ENCODE measurements at places on chromosomes 4 and X. TPM values are rescaled to one million over a fixed set of nuclear protein-coding genes. Genes with fewer than 3 reads are reported as not detected.
A peak's percentile ranks its signal among the peaks of the same experiment; 100 is the strongest.

DNA sequence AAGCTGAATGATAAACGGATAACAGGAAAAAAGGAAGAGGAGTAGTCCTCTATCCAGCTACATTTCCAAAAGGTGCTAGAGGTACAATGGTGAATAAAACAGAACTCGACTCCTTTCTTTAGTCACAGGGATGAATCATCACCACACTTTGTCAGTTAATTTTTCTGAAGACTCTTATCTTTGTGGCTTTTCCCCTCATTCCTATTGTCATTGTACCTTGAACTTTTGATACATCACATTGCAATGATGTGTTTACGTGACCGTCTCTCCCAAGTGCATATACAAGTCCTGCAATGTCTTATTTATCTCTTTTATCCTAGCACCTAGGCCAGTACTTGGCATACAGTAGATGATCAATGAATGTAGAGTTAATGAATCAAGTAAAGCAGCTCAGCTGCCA, 134.7 kb downstream of the LHFPL1 start:
- no peak for DNase-seq
- no peaks in the 10 kb centered on the region for H3K27me3 ChIP-seq
- H3K36me3 ChIP-seq = no peaks in the 10 kb centered on the region
- no peak overlapping the region for H3K4me3 ChIP-seq
- no peaks in the 10 kb centered on the region for H3K4me1 ChIP-seq
- H3K27ac ChIP-seq = no peak overlapping the region

DNA sequence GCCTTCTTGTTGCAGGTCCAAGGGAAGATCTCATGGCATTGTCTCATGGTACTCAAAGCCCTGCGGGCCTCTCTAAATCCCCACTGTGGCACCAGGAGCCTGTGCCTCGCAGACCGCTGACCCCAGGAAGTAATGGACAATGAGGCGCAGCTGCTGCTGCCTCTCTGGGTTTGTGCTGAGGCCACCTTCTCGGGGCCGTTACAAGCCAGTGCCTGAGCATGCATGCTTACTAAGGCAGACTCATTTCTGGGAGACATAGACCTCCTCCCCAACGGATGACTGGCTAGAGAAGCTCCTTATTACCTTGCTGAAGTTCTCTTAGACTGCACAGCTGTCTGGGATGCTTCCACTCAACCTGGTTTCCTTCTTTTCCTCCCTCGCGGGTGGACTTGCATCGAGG, 1.3 kb downstream of the BDH2 start:
- no peak overlapping the region for H3K27ac ChIP-seq
- no peaks in the 10 kb centered on the region for H3K27me3 ChIP-seq
- H3K4me3 ChIP-seq = no peak overlapping the region
- DNase-seq = no peak
- H3K4me1 ChIP-seq = peaks cover 9% of the 10 kb centered on the region

- no peak overlapping the region for H3K4me3 ChIP-seq
- DNase-seq = no peak
- no peak overlapping the region for H3K27ac ChIP-seq
- no peaks in the 10 kb centered on the region for H3K27me3 ChIP-seq
- no peaks in the 10 kb centered on the region for H3K4me1 ChIP-seq
Measured at GRCh38 chr4:15352524-15352923, 75.3 kb upstream of the C1QTNF7 start.

- peak; percentile 74 for DNase-seq
- H3K27ac ChIP-seq = peak within 1 kb of the TSS; percentile 24
- H3K4me1 ChIP-seq = peaks cover 6% of the 10 kb centered on the region
Measured at GRCh38 chr4:164977243-164978164, at the start of gene TRIM61. Gene TRIM61 (minus strand): TSS chr4:164977657. CDS start chr4:164970002, 7,655 bp downstream.

DNA sequence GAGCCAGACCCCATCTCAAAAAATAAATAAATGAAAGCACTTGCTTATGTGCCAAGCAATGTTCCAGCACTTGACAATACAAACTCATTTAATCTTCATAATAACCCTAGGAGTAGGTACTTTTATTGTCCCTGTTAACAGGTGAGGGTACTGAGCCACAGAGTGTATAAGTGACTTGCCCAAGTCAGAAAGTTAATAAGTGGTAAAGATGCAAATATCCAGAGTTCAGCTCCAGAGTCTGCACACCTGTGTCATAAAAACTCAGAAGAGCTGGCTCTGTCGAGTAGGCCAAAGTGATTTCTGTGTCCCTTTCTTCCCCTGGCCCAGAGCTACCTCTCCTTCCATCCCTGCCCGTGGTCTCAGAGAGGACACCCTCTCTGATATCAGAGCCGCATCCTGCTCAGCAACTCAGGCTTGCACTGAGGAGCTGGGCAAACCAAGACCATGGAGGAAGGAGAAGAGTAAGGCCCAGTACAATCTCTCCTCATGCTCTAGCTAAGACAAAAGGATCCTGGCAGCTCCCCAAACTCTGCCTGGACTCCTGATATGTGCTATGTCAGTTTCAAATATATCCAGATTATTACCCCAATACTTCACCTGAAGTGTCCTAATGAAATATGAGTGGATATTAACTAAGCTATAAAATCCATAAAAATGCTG, 136.3 kb downstream of the HS6ST2 start:
- H3K27ac ChIP-seq = no peak overlapping the region
- no peaks in the 10 kb centered on the region for H3K27me3 ChIP-seq
- DNase-seq = no peak

- no peaks in the 10 kb centered on the region for H3K27me3 ChIP-seq
- H3K27ac ChIP-seq = no peak overlapping the region
- H3K4me1 ChIP-seq = no peaks in the 10 kb centered on the region
- DNase-seq = no peak
Measured at GRCh38 chrX:25432396-25432795, 416.6 kb upstream of the ARX start.

DNA sequence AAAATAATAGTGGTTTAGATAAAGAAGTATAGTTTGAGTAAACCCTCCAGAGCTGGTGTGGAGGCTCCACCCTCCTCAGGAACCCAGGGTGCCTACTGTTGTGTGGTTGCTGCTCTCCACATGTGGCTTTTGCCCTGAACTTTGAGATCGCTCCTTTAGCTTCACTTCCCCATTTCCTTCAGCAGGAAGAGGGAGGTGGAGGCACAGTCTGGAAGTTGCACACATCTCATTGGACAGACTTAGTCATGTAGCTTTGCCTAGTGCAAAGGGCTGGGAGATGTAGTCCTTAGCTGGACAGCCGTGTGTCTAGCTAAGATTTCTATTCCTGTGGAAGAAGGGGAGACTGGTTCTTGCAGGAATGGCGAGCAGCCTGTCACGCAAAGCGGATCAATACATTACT, 37.9 kb downstream of the RGS12 start:
- no peak overlapping the region for H3K4me3 ChIP-seq
- DNase-seq = no peak
- H3K4me1 ChIP-seq = no peaks in the 10 kb centered on the region
- no peak overlapping the region for H3K27ac ChIP-seq
- H3K27me3 ChIP-seq = no peaks in the 10 kb centered on the region

DNA sequence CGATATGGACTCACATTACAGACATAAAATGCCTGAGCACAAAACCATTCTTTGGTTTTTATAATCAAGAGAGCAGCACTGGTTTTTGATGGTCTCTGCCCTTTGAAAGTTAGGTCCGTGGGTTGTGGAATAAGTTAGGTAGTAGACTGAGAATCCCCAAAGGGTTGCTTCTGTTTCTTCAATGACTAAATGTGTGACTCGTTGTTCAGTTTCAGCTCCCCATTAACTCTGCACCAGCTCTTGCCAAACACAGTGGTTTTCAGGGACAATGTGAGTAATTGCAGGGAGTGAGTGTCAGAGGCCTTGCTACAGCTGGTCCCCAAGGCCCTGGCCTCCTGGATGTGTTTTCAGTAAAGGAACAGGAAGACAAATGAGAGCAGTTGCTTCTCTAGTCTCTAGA, 24.8 kb downstream of the SMIM20 start:
- DNase-seq = no peak
- H3K4me1 ChIP-seq = no peaks in the 10 kb centered on the region
- H3K27ac ChIP-seq = no peak overlapping the region
- H3K36me3 ChIP-seq = no peaks in the 10 kb centered on the region
- no peak overlapping the region for H3K4me3 ChIP-seq
- no peaks in the 10 kb centered on the region for H3K27me3 ChIP-seq

- no peaks in the 10 kb centered on the region for H3K27me3 ChIP-seq
- DNase-seq = no peak
- H3K36me3 ChIP-seq = no peaks in the 10 kb centered on the region
- H3K27ac ChIP-seq = no peak overlapping the region
- H3K4me3 ChIP-seq = no peak overlapping the region
Measured at GRCh38 chr4:39036172-39036571, 4.0 kb upstream of the TMEM156 start.

GRCh38 chr4:182716192-182716591, 201.0 kb downstream of the DCTD start:
- H3K4me3 ChIP-seq = no peak overlapping the region
- DNase-seq = no peak
- no peak overlapping the region for H3K27ac ChIP-seq

- DNase-seq = no peak
- H3K36me3 ChIP-seq = no peaks in the 10 kb centered on the region
- no peak overlapping the region for H3K4me3 ChIP-seq
- H3K4me1 ChIP-seq = no peaks in the 10 kb centered on the region
Measured at GRCh38 chr4:54958236-54958635, 167.2 kb downstream of the KDR start.

DNA sequence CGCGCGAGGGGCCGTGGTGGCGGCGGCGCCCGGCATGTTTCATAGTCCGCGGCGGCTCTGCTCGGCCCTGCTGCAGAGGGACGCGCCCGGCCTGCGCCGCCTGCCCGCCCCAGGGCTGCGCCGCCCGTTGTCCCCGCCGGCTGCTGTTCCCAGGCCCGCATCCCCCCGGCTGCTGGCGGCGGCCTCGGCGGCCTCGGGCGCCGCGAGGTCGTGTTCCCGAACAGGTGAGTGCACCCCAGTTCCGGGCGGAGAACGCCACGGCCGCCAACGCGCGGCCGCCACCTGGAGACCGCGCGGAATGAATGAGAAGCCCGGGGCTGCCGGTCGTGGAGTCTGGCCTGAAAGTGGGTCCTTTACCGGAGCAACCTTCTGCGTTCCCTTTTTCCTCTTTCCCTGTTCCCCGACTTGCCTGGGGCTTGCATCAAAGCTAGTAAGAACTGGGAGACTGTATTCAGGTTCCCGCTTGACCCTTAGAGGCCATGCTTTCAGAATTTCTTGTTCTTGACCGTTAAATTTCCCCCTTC, 429 bp downstream of the NOCT start:
- DNase-seq = no peak
- peak overlapping the region; percentile 78 for H3K27ac ChIP-seq
- peaks cover 15% of the 10 kb centered on the region for H3K4me1 ChIP-seq
- H3K4me3 ChIP-seq = peak overlapping the region; percentile 62
- H3K27me3 ChIP-seq = no peaks in the 10 kb centered on the region

GRCh38 chr4:637536-638280, 12.3 kb downstream of the PDE6B start:
- no peaks in the 10 kb centered on the region for H3K27me3 ChIP-seq
- H3K27ac ChIP-seq = no peak overlapping the region
- DNase-seq = no peak
- H3K4me1 ChIP-seq = no peaks in the 10 kb centered on the region

DNA sequence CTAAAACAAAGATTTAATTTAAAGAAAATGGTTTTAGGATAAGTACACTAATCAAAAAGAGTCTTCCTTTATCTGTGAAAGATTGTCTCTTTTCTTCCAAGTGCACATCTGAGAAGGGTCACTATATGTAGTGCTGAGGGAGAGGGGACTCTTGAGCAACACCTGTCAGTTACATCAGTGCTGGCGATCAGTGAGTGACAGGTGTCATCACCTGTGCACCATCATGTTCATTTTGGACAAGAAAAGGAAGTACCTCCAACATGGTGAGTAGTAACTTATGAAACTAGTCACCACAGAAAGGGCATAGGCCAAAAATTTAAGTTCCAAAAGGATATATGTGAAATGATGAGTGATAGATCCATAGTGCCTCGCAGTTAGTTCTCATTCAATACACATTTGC, 55.7 kb downstream of the MCUB start:
- no peaks in the 10 kb centered on the region for H3K27me3 ChIP-seq
- no peak for DNase-seq
- peaks cover 14% of the 10 kb centered on the region for H3K4me1 ChIP-seq
- no peak overlapping the region for H3K4me3 ChIP-seq
- H3K36me3 ChIP-seq = no peaks in the 10 kb centered on the region

GRCh38 chr4:76550966-76551780, 116.1 kb downstream of the SHROOM3 start:
- no peak for DNase-seq
- no peaks in the 10 kb centered on the region for H3K27me3 ChIP-seq
- H3K27ac ChIP-seq = no peak overlapping the region
- no peaks in the 10 kb centered on the region for H3K36me3 ChIP-seq
- no peaks in the 10 kb centered on the region for H3K4me1 ChIP-seq

- H3K27ac ChIP-seq = no peak overlapping the region
- no peaks in the 10 kb centered on the region for H3K27me3 ChIP-seq
- H3K4me1 ChIP-seq = peaks cover 4% of the 10 kb centered on the region
- no peaks in the 10 kb centered on the region for H3K36me3 ChIP-seq
- no peak for DNase-seq
- H3K4me3 ChIP-seq = peak overlapping the region; percentile 50
Measured at GRCh38 chrX:53440621-53441517, 6.7 kb upstream of the HSD17B10 start.

DNA sequence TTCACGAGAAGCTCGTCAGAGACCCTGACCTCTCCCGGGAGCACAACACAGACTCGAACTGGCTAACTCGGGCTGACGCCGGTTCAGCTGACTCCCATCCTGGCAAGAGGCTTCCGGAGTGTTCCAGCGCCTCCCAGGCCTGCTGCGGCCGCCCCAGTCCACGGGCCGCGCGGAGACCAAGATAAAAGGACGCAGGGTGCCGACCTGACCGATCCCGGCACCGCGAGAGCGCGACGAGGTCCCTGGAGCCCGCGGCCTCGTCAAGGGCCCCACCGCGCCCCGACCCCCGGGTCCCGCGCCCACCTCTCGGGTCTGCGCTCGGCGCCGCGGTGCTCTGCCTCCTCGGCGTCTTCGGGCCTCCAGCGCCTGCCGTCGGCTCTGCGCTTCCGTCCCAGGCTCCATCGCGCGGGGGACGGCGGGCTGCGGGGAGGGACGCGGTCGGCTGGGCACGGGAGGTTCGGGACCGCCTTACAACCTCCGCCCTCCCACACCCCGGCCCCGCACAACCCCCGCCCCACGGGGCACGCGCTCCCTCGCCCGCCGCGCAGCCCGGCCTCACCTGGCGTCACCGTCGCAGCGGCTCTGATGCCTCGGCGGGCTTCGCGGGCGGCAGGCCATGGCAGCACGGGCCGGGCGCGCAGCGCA, 426 bp downstream of the SLBP start:
- peaks cover 8% of the 10 kb centered on the region for H3K36me3 ChIP-seq
- DNase-seq = peak; percentile 39
- peaks cover 51% of the 10 kb centered on the region for H3K4me1 ChIP-seq
- H3K27me3 ChIP-seq = no peaks in the 10 kb centered on the region

The IBSP gene
- total RNA-seq = not detected

The IQCM gene
- total RNA-seq = not detected

The GAGE1 gene
- not detected for total RNA-seq

The CCDC110 gene
- total RNA-seq = not detected

The CLDN22 gene
- not detected for total RNA-seq

The FREM3 gene
- total RNA-seq = not detected

The ADGRA3 gene
- 2.2 TPM for total RNA-seq

The GPC3 gene
- not detected for total RNA-seq

The CXCL5 gene
- total RNA-seq = not detected

The CD38 gene
- total RNA-seq = 9.0 TPM

The MID1 gene
- not detected for total RNA-seq

The PCSK1N gene
- 3.2 TPM for total RNA-seq

Data from CD8-positive, alpha-beta memory T cell (primary cell).